D721Med (cell line): ENCODE measurements at places on chromosomes 5 and 9.

DNA sequence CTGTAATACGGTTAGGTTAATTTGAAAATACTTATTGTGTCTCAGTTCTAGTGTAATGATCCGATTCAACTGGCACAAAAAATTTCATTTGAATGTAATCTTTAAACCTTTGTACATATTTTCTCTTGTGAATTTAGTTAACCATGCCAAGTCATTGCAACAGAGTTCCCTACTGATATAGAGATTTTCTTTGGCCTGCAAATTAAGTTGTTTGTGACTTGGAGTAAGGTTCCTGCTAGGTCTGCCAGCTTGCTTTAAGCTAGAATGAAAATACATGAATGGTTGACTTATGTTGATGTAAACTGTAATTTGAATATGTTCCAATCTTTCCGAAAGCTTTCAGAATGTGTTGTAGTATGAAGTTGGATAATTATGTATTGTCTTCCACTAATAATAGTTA lies 1004.1 kb upstream of the EDIL3 start:
- no peak for DNase-seq

DNA sequence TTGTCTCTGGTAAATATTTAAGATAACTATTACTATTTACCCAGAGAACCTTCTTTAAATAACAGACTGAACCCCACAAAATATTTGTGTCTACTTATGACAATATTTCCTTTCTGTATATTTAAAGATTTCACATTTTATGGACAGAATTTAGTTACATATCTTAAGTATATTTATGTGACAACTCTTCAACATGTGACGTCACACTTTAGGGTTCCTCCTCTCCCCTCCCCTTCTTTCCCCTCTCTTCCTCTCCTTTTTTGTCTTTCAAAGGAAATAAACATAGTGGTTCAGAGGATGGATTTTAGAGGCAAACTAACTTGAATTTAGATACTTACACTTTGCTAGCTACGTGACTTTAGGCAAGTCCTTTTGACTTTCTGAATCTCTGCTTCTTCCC lies 655.6 kb upstream of the NUDT12 start:
- no peak for DNase-seq

- DNase-seq, result no peak
Observed at GRCh38 chr9:136981588-136982231, 1.1 kb upstream of the LCNL1 start.

DNA sequence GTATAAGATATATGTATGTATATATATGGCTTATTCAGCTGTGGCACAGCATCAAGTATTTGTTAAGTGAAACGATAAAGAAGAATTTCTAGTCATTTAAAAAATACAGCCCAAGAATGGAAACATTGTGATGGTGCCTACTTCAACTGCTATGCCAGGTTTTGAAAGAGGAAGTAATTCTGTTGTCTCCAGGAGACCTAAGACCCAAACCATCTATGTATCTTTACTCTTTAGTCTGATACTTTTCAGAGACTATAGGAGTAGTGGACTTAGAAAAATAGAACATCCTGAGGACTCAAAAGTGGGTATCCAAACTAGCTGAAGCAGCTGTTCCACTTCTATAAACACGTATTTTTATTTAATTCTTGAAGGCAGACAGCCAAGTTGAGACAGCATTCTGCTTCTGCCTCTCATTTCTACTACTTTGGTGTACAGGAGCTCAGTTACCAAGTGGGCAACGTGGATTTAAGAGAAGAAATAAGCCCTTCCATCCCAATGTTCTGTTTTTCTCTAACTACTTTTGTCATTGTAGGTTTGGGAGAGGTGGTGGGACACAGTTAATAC lies 110.7 kb downstream of the RPS23 start:
- DNase-seq, result no peak

DNA sequence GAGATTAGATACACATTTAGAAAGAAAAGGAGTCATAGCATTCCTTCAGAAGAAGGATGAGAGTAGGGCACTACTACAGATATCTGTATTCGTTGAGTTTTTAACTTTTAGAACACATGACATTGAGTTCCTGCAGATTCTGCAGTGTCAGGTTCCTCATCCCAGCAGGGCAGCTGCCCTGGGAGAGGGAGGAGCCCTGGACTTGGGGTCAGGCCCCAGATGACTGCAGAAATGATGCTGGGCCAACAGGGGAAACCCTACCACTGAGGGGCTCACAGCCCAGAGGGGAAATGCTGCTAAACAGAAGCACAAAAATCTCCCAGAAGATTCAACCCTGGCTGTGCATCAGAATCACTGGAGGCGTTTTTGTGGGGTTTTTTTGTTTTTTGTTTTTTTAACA lies 68.9 kb upstream of the TAF1L start:
- DNase-seq, result no peak

GRCh38 chr5:152256580-152256979 lies 148.5 kb downstream of the NMUR2 start:
- no peak for DNase-seq

- no peak for DNase-seq
Observed at GRCh38 chr5:172868924-172869591, 35.0 kb downstream of the ERGIC1 start.

- no peak for DNase-seq
Observed at GRCh38 chr9:136655536-136656182, 7.1 kb upstream of the EGFL7 start.

DNA sequence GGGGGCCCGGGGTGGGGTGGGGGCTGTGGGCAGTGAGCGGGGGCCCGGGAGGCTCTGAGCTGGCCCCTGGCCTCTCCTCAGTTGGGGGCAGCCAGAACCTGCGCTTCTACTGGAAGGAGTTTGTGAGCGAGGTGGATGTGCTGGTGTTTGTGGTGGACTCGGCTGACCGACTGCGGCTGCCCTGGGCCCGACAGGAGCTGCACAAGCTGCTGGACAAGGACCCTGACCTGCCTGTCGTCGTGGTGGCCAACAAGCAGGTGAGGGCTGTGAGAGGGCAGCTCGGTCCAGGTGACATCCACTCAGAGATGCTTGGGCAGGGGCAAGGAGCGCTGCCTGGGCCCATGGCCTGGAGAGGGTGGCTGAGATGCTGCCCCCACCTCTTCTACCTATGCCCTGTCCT lies 3.4 kb downstream of the ARL10 start:
- no peak for DNase-seq

DNA sequence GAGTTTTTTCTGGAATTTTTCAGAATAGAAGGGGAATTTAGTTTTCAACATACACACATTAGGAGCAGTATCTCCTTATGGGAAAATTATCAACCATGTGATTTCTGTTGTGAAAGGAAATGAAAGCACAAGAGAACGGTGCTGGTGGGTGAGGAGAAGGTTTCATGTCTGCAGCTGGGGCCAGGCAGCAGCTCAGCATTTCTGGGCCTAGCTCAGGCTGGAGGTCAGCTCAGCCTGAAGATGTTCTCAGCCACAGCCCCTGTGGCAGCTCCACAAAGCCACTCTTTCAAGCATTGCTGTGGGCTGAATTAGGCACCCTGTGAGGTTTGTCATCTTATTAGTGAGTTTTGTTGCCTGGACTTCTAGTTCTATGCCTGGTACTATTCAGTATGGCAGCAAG lies 90.3 kb downstream of the DIRAS2 start:
- no peak for DNase-seq

GRCh38 chr9:107683566-107683965 lies 194.0 kb upstream of the KLF4 start:
- no peak for DNase-seq

- DNase-seq, result no peak
Observed at GRCh38 chr5:35920890-35921289, 17.5 kb downstream of the CAPSL start.

DNA sequence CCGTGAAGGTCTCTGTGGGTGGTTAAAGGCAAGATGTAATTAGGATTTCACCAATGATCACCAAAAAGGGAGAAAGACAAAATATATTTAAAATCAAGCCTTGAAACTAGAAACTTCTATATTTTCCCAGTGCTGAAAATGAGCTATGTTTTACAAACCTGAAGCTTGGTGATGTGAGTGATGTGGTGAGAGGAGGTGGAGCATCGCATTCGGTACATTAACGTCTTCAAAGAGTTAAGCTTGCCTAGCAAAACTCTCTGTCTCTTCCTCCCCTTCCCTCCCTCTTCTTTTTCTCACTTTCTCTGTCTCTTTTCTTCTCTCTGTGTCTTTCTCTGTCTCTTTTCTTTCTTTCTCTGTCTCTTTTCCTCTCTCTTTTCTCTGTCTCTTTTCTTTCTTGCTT lies 347.3 kb upstream of the IRX2 start:
- no peak for DNase-seq

DNA sequence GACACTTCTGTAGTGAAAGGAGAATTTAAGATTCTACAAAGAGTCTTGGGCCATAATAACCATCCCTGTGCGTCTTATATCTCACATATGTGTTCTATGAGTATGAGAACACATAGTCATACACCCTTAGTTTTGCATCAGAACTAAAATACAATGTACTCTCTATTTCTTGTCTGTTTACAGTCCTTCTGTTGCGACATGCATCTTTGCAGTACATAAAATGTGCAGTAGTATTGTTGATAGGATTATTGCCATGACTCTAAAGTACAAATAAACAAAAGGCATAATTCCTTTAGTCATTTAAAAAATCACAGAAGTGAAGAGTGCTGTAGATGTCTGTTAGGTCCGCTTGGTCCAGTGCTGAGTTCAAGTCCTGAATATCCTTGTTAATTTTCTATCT lies 201.9 kb downstream of the NR3C1 start:
- no peak for DNase-seq

GRCh38 chr9:6415266-6415665 lies 2.3 kb downstream of the UHRF2 start:
- no peak for DNase-seq

GRCh38 chr9:68822596-68823165 lies 117.6 kb downstream of the PIP5K1B start:
- DNase-seq, result no peak

- no peak for DNase-seq
Observed at GRCh38 chr9:102035929-102036328, 297.5 kb upstream of the GRIN3A start.

DNA sequence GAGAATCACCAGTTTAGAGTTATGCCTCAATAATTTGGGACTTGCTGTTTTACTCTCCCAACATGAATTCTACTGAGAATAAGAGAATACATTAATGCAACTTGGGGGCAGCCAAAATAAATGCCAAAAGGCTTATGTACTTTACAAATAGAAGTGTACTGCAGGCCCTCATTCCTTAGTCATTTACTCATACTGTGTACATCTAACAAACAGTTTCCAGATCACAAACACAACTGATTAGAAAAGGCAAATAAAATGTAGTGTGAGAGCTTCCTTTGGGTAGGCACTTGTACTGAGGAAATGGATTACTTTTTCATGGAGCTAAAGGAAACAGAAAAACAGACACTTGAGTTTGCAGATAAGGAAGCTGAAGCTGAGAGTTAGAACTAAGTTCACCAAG lies 12.6 kb downstream of the ANKDD1B start:
- DNase-seq, result no peak

- DNase-seq, result no peak
Observed at GRCh38 chr5:39025456-39025855, 48.7 kb downstream of the RICTOR start.

- no peak for DNase-seq
Observed at GRCh38 chr5:122067390-122067789, 10.7 kb downstream of the LOX start.

GRCh38 chr5:95530416-95530815 lies 24.4 kb downstream of the SKIC3 start:
- no peak for DNase-seq

DNA sequence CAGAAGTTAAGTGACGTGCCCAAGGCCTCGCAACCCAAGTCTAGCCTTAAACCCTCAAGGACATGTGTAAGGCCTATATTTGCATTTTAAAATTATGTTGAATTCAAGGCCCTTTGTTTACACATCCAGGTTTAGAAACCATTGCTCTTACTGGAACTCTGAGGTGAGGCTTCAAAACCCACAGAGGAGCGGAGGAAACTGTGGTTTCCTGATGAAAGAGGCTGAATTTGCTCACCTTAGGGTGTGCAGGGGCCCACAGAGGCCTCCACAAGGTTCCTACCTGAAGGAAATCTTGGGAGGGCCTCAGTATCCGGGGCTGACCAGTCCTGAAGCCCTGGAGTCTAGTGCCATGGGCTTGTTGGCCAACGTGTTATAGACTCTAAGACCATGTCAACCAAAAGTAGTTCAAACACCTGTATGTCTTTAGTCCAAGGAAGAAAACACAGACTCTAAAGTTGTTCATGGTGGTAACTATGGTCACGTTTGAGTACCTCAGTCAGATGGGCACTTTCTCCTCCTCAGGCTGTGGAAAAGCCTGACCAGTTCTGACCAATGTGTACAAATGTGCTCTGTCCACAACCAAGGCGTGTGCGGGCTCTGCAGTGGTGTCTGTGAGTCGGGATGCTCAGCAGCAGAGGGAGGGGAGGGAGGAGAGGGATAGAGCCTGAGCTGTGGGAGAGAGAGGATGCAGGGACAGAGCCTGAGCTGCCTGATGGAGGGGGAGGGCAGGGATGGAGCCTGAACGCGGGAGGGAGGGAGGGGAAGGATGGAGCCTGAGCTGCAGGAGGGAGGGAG lies 124.6 kb upstream of the ERCC6L2 start:
- DNase-seq, result no peak

DNA sequence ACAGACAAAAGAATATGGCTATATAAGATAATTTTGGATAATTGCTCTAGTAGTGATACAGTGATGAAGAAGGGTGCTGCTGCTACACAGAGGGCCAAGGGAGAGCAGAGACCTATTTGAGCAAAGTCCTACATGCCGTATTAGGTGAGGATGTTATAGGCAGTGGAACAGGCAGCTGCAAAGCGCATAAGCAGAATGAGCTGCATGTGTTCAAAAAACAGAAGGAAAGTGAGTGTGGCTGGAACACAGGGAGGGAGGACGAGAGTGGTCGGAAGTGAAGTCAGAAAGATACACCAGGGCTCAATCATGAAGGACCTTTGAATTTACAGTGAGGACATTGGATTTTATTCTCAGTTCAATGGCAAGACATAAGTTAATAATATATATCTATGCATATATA lies 35.4 kb downstream of the ITGA2 start:
- no peak for DNase-seq

DNA sequence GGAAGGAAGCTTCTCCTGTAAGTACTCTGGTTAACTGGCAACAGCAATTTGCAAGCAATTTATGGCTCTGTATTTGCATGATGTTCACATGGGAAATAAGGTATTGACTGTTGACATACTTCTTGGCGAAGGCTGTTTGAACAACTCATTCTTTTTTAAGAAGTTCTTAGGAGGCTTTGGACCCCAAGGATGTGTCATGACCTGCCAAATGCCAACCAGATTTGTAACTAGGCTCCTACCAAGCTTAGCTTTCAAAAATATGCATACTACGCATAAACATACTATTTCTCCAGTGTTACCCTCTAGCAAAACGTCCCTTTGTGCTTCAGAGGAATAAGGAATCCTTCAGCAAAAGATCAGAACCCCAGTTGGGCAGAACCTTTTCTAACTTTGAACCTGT lies 165.2 kb upstream of the MSX2 start:
- no peak for DNase-seq

GRCh38 chr9:18350036-18350435 lies 123.9 kb upstream of the ADAMTSL1 start:
- DNase-seq, result no peak

- DNase-seq, result no peak
Observed at GRCh38 chr9:97511655-97512427, 10.4 kb downstream of the TMOD1 start.

- DNase-seq, result no peak
Observed at GRCh38 chr5:14806456-14806855, 65.1 kb downstream of the ANKH start.
